ENCODE measurements at places on chromosomes 5 and 9. TPM values are rescaled to one million over a fixed set of nuclear protein-coding genes. Genes with fewer than 3 reads are reported as not detected.

Gene CDH6
- 3.0 TPM for polyA plus RNA-seq

Gene IGFBPL1
- polyA plus RNA-seq: 0.67 TPM

Gene C5orf52
- not detected for polyA plus RNA-seq

- DNase-seq: no peak
Observed at GRCh38 chr5:30620481-30621085, 572.9 kb upstream of the CDH6 start.

GRCh38 chr5:103910011-103910410, 347.4 kb upstream of the NUDT12 start:
- peak; percentile 1 for DNase-seq

GRCh38 chr9:129140397-129141065, 29.3 kb downstream of the PTPA start:
- no peak for DNase-seq

- no peak for DNase-seq
Observed at GRCh38 chr9:20732118-20732517, 48.1 kb downstream of the FOCAD start.

DNA sequence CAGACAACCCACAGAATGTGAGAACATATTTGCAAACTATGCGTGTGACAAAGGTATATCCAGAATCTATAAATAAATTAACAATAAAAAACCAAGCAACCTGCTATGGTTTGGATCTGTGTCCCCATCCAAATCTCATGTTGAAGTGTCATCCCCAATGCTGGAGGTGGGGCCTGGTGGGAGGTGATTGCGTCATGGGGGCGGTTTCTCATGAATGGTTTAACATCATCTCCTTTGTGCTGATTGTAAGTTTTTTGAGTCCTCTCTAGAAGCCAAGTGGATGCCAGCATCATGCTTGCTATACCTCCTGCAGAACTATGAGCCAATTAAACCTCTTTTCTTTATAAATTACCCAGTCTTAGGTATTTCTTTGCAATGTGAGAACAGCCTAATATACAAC, 335.4 kb downstream of the MAN2A1 start:
- no peak for DNase-seq

- no peak for DNase-seq
Observed at GRCh38 chr9:135489188-135489906, 9.8 kb downstream of the PPP1R26 start.
